ENCODE measurements at places on chromosomes 1 and 21.

- no peak for DNase-seq
Observed at GRCh38 chr1:51549016-51549619, 30.1 kb upstream of the EPS15 start.

DNA sequence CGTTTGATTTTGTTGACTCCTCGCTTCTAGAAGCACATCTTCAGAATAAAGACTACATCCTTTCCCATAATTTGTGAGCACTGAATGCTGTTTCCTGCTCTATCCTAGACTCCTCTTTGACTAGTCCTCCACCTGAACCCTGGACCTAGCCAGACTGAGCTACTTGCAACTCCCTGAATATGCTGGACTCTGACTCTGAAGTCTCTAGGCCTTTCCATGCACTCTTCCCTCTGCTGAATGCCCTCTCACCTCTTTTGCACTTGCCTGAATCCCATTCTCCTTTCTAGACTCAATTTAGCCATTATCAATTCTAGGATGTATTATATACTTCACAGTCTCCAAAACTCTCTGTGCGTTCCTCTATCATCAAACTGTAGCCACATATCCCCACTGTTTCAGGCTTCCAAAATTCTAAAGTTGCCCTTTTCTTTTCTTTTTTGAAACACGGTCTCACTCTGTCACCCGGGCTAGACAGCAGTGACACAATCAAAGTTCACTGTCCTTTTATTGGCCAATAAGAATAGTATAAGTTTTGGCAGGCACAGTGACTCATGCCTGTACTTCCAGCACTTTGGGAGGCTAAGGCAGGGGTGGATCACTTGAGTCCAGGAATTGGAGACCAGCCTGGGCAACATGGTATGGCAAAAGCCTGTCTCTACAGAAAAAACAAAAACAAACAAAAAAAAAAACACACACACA, 127.0 kb downstream of the LTN1 start:
- no peak for DNase-seq

DNA sequence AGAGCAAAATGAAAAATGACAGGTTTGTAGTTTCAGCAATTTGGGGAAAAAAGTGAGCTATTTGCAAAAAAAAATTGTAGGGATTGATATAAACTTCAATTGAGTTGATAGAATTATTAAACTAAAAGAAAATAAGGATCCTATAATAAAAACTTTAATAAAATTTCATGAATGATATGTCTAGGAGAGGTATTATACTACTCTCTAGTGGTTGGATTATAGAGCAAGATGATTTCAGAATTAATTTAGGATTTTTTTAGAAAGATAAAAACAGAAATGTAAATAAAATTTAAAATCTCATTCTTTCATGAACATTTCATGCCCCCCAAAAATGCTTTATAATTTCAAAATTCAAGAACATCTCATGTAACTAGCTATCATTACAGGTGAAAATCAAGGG, 430.4 kb downstream of the DSCAM start:
- DNase-seq: no peak

GRCh38 chr21:31914472-31914871, 41.7 kb downstream of the HUNK start:
- DNase-seq: no peak

- no peak for DNase-seq
Observed at GRCh38 chr1:89298461-89298860, 25.8 kb upstream of the GBP5 start.

DNA sequence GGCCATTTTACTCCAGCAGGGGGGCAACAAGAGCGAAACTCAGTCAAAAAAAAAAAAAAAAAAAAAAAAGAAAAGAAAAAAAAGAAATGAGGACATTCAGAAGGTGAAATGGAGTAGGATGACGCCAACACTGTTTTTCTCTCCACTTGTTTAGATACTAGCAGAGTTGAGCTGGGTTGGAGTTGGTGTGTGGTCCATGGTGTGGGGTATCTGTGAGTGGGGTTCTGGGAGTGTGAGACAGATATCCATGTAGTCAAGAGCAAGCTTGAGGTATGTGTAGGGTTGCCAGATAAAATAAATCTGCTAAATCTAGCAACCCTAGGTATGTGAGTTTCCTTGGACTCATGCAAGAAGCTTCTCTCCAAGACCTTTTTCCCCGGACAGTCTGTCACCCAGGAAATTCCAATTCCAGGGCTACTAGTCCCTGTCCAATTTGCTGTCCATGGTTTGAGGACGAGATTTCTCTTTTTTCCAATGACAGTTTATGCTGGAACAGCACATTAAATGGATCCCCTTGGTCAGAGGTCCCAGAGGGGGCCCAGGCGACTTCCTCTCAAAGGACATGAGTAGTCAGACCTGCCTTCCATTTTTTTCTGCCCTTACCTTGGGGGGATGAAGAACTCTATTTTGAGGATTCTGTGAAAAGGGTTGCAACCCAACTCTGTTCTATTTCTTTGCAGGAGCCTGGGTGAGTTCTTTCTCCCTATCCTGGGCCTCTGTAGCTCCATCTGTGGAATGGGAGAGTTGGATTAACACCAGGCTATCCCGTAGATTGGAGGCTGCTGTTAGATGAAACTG, 2.1 kb upstream of the FOXD2 start:
- no peak for DNase-seq

DNA sequence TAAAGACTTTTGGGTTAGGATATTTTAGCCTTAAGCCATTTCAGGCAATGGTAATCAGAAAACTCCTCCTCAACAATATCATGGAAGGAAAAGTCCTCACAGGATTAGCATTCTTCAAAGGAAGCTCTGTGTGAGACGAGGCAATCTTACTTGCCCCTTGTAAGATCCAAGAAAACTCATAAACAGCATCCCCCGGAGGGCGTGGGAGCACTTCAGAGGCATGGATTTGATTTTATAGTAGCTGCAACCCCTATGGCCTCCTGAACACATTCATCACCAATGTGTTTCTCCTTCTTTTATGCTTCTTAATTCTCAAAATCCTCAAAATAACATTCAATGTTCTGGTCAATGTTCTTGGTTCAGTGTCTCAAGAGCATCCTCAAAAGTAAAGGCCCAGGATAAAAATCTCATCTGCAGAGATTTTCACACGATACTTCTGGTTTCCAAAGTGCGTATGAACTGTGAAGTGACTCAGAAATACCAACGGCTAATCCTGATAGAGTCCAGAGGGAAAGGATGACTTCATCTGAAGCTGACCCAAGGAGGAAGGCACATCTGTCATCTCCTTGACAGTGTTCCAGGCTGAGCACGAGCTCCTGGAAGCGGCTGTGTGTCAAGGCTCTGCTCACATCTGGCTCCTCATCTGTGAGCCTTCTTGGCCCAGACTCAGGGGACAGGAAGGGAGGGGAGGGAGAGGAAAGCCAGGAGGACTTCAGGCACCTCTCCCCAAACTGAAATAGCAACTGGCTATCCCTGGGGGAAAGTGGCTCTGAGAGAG, 49.3 kb upstream of the PSEN2 start:
- peak; percentile 77 for DNase-seq

DNA sequence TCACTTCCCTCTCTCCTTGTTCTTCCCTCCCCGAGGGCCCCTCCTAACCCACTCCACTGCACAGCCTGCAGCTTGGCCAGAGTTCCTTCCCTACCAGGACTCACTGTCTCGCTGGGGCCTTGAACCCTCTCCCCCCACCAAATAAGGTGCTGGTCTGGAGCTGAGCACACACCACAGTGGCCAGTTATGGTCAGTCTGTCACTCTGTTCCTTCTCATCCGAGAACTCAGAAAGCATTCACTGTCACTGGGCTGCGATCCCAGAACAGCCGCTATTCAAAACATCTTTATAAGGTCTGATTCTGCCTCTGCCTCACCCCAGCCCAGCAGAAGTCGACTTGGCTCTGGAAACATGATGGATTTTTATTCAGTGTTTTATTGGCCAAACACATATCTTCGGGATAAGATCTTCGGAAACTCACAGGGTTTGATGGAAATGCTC, 19.8 kb upstream of the LBR start:
- no peak for DNase-seq

- no peak for DNase-seq
Observed at GRCh38 chr1:215637041-215637573, 70.0 kb downstream of the KCTD3 start.

GRCh38 chr1:180926164-180926981, 13.7 kb downstream of the KIAA1614 start:
- DNase-seq: peak; percentile 77

DNA sequence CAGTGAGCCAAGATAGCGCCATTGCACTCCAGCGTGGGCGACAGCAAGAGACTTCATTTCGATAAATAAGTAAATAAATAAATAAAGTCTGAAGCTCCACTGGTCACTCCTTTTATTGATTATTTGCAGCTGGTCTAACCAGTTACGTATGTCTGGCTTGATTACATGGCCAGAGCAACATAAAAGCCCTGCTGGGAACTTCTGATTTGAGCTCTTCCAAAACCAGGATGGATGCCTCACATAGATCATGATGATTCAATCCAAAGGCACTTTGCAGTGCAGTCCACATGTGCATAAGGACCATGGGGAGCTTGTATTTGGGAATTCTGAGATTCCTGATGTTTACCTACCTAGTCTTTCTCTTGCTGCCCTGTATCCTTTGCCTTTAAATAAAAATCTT, 24.0 kb downstream of the NSUN4 start:
- DNase-seq: no peak

- DNase-seq: no peak
Observed at GRCh38 chr1:113744114-113744513, 15.2 kb downstream of the PHTF1 start.

GRCh38 chr1:71656902-71657301, 576.1 kb upstream of the ZRANB2 start:
- DNase-seq: no peak

GRCh38 chr1:37764414-37764825, 500 bp downstream of the EPHA10 start:
- no peak for DNase-seq

DNA sequence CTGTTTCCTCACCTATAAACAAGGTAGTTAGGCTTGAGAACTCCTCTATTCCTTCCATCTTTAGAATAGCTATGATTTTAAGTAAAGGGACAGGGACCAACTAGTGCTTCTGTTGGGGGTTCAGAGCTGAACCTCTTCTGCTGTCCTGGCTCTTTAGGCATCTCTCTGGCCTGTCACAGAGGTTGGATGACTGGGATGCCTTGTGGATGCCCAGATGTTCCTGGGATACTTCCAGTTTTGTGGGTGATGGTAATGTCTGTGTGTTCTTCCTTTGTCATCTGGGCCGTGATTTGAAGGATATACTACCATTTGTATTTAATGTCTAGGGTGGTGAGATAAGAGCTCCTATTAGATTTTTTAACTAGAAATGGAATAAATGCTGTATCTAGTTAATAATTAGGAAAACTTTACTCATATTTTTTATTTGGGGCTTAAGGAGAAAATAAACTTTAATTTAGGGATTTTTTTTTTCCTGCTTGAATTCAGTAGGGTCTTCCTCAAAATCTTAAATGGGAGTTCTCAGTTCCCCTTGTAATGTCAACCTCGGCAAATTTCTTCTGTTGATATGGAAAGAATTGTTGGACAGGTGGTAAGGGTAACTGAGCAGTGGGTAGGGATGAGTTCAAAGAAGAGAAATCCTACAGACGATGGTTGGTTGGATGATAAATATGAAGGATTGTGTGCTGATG, 47.2 kb downstream of the LAMC1 start:
- DNase-seq: no peak

- DNase-seq: no peak
Observed at GRCh38 chr1:119108988-119109387, 31.5 kb downstream of the WARS2 start.

DNA sequence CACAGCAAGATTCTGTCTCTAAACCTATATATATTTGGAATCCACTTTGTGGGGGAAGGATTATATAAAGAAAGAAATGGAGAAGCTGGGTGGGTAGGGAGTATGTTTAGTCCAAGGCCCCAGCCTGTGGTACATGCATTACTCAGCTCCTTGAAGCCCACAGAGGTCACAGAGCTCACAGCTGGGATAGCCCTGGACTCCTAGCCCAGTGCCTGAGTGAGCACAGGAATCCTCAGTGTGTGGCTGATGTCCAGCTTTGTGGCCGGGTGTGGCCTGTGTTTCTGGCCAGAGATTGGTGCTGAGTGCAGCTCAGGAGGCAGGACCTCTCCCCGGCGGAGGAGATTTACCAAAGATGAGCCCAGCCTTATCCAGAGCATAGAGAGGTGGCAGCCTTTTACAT, 7.6 kb downstream of the CAPN9 start:
- peak; percentile 57 for DNase-seq

- DNase-seq: no peak
Observed at GRCh38 chr1:114290776-114291175, 137.1 kb upstream of the SYT6 start.

DNA sequence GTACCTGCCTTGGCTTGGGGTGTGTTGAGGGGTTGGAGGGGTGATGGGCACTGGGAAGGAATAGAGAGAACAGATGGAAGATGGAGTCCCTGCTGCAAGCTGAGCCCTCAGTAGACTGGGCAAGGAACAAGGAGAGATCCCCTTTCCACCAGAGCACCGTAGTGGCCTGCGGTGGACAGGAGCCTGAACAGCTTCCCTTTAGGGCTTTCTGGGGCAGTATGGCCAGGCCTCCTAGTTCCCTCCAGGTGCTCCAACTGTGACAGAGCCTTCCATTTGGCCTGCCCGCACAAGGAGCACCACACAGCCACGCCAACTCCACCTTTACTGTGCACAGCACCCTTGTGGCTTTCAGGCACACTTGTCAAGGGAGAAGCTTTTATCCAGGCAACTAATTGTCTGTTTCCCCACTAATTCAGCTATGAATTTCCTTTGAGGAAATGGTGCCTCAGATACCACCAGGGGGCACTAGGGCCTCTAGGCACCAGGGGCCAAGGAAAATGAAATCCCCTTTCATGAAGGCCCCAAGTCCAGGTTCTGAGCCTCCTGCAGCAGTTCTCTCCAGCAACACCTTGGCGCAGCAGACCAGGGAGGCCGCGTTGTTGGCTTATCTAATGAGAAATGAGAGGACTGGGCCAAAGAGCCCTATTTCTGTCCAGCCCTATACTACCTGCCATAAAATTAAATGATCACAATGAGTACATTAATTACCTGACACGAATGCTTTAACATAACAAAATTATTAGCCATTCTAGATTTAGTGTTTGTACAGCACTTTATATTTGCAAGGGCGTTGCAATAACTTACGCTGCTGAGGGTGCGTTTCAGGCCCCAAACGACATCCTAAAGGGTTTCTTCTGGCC, 23.1 kb upstream of the ERI3 start:
- peak; percentile 18 for DNase-seq

- DNase-seq: peak; percentile 58
Observed at GRCh38 chr1:167629681-167630567, at the start of gene RCSD1. Gene RCSD1, plus strand, starts transcription at chr1:167630232. Its CDS starts 192 bp downstream, at chr1:167630424.

Data from left ventricle myocardium inferior (tissue), 1 donor.